Smooth muscle cell of bladder (primary cell): ENCODE measurements at places on chromosomes 2 and 18. TPM values are rescaled to one million over a fixed set of nuclear protein-coding genes. Genes with fewer than 3 reads are reported as not detected.

The RNF152 gene
- 10.5 and 14.6 TPM in 2 replicates for total RNA-seq

The SPRED2 gene
- 5.5 and 6.0 TPM in 2 replicates for total RNA-seq

The GAL3ST2 gene
- total RNA-seq, result 0.18 TPM in 1 of 2 replicates, not detected in the other

The PJVK gene
- 1.8 and 2.1 TPM in 2 replicates for total RNA-seq

The MBP gene
- 13.2 and 43.8 TPM in 2 replicates for total RNA-seq
